ENCODE measurements at places on chromosomes 11 and 22.

DNA sequence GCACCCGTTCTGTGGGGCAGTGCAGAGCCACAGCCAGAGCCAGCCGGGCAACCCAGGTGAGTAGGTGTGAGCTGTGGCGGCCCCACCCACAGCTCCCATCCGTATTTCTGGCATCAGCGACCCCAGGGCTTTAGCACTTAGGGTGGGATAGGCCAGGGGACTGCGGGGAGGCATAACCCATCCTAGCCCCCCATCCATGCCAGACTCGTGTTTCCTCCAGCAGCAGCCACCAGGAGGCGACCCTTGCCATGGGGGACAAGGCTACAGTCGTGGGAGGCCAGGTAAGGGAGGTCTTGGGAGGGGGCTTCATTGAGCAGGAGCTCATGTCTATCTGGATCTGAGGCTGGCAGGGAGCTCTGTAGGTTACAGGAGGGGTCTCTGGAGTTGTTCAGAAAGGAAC is 873 bp downstream of the OTOG start:
- DNase-seq, result no peak

- DNase-seq, result no peak
Observed at GRCh38 chr11:9905960-9906791, 242.3 kb downstream of the SWAP70 start.

DNA sequence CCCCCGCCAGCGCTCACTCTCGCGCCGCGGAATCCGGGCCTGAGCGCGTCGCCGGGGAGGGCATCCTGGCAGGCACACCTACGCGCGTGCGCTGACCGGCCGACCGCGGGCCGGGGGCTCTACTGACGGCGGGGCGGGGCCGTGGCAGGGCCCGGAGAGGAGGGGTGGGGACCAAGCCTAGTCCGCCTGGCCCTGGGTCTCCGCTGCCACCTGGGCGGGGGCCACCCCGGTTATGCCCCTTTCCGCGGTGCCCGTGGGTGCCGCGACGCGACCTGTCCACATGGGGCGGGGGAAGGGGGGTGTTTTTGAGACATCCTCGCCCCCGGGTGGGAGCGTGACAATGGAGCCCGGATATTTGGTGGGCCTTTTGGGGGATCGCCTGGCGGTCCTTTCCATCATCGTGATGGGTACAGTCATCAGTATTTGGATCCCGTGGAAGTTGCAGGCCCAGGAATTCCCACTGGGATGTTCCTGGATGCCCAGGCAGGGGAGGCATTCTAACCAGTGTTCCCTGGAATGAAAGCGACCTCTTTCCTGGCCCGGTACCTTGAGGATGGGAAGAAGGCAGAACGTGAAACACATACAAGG is 2.2 kb downstream of the NCAM1 start:
- DNase-seq, result no peak

DNA sequence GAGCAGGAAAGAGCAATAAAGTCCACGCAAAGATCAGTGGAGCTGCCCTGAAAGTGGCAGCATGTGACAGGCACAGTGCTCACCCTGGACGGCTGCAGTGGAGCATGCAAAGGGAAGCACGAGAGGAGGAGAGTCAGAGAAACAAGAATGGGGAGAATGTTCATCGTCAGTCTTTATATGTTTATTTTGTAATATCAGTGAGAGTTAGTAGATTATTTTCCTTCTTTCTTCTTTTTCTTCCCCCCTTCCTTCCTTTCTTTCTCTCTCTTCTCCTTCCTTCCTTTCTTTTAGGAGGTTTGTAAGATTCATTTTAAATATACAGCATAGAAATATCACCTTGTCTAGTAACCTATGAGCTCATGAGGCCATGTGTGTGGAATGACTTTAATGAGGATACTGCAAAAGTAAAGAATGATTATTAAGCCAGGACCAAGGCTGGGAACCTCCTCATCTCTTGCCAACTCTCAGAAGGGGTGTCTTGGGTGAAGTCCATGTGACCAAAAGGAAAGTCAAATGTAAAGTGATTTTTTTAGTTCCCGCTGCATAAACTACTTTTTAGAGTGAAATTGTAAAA is 321.1 kb downstream of the AASDHPPT start:
- DNase-seq, result no peak

DNA sequence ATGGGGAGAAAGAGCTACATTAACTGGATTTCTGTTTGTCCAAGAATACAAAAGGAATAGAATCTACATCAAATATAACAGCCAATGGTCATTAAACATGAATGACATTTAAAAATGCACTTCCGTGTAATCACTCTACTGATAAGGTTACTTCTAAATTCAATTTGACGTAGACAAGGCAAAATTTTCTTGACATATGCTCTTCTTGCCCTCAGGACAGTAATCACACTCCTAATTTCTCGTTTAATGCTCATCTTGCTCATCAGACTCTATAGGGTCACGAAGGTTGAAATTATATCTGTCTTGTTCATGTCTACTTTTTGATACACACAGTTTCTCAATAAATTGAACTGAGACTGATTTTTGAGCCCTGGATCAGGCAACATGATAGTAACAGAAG is 58.4 kb downstream of the NARS2 start:
- DNase-seq, result no peak

GRCh38 chr11:84384731-84385130 is 1098.6 kb upstream of the CCDC90B start:
- DNase-seq, result peak; percentile 17

GRCh38 chr11:2139123-2139521 is at the start of gene IGF2:
TSS of gene IGF2 (minus strand) at chr11:2139389. CDS start at chr11:2135523, 3,866 bp downstream.
- no peak for DNase-seq

GRCh38 chr11:65427691-65428577 is 5.3 kb downstream of the NEAT1 start:
- DNase-seq, result peak; percentile 51

DNA sequence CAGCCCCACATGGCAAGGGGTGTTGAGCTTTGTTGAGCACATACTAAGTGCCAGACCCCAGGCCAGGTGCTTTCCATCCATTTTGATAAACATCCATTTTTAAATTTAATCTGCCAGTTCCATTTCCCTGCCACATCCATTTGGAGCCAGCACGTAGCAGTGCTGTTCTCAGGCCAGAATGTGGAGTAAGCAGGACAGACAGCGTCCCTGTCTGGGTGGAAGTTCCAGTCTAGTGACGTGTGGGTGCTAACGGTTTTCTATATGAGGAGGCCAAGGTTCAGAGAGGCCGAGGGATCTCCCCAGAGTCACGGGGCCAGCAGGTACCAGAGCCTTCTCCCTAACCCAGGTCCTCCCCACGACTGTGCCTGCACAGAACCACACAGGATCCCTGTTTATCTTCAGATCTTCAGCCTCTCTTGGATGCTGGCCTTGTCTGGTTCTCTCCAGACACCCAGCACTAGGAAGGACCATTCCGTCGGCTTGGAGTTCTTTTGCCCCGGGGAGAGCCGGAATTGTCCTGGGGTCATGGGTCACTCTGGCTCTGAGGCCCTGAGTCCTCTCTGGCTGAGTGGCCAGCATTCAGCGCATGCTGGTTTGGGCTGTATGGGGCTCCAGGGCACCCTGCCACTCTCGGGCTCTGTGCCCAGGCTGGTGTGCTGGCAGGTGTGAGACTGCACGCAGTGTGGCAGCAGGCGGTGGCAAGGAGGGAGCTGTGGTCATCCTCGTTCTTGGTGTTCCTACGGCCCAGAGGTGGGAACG is 63.6 kb upstream of the PPARA start:
- DNase-seq, result no peak

- peak; percentile 48 for DNase-seq
Observed at GRCh38 chr11:118002010-118002540, 15.9 kb downstream of the IL10RA start.

DNA sequence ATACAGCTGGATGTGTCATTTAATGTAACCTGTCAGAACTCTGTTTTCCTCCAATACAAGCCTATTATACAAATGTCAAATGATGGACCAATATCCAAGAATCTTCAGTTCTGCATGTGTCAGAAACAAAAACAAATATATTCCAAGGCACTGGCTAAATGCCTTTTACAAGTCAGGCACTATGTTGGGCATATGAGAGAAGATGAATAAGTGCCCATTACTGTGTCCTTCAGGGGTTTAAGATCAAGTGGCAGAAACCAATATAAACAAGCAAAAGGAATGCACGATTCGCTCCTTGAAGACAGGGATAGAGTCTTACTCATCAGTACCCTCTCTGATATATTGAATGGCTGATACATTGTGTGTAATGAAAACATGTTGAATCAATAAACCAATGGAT is 254.4 kb downstream of the TTC28 start:
- no peak for DNase-seq

DNA sequence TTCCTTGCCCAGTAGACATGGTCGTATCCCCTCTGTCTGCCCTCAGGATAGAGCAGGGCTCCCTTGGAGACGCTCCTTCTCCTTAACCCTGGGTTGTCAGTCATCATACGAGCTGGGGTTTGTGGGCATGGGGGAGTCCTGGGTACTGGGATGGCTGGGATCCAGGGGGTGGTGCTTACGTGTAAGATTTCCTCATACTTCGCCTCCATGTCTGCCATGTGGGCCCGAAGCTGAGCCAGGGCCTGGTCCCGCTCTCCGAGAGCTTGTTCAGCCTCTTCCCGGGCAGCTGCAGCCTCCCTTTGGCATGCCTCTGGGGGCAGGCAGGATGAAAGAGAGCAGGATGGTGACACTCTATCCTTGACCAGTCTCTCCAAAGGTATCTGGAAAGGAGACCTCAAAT is 5.3 kb downstream of the NHERF4 start:
- no peak for DNase-seq

- peak; percentile 2 for DNase-seq
Observed at GRCh38 chr11:5809122-5809519, 397 bp downstream of the OR52N2 start.

- DNase-seq, result no peak
Observed at GRCh38 chr22:35834061-35834460, 116.4 kb downstream of the APOL5 start.

GRCh38 chr11:79263001-79263400 is 177.8 kb downstream of the TENM4 start:
- no peak for DNase-seq

- DNase-seq, result peak; percentile 92
Observed at GRCh38 chr22:29385748-29386147, 2.6 kb downstream of the AP1B1 start.

GRCh38 chr11:69287968-69288882 is 5.7 kb upstream of the MYEOV start:
- no peak for DNase-seq

- peak; percentile 12 for DNase-seq
Observed at GRCh38 chr11:122634501-122634900, 21.0 kb upstream of the UBASH3B start.

DNA sequence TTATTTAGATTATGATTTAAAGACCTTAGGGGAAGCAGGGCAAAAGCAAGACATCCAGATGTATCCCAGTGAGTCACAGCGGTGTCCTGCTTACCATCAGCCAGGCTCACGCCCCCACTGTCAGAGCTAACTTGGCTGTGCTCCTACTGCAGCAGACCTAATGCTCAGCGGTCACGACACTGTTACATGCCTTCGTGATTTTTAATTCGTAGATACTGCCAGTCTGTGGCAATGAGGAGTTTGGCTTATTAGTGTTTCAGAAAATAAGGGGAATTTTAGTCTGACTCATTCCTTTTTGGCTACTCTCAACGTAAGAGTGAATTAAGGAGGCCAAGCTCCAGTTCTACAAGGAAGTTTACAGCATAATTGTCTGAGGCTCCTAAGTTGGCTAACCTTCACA is 22.7 kb downstream of the EFCAB6 start:
- no peak for DNase-seq

DNA sequence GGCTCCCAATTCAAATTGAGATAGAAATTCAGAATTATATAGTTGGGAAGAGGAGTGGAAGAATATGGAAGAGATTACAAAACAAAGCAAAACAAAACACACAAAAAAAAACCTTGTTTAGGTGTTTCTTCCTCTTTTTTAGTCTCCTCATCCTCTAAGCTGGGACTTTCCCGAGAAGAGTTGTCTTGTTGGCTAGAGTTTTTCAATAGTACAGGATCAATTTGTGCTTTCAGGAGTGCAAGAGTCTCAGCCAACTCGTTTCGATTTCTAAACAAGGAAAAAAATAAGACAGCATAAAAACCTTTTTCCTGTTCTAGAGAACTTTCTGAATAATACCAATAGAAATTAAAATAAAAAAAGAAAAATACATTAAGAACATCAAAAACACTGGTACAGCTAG is 87.8 kb upstream of the CLNS1A start:
- no peak for DNase-seq

DNA sequence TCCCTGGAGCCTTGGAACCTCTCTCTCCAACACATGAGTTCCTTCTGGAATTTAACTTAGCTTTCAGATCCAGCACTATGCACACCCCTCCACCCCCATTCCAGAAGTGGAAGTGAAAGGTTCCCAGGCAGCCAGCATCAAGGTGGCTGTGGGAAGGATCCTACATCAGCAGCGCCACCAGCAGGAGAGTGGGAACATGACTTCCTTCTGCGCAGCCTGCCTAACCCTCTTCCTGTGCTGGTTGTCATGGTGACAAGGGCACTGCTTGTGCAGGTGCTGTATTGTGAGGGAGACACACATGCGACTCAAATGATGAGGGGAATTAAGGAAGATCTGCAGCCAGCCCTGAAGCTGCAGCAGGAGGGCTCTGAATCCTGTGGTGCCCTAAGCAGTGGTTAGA is 904.5 kb upstream of the API5 start:
- no peak for DNase-seq

DNA sequence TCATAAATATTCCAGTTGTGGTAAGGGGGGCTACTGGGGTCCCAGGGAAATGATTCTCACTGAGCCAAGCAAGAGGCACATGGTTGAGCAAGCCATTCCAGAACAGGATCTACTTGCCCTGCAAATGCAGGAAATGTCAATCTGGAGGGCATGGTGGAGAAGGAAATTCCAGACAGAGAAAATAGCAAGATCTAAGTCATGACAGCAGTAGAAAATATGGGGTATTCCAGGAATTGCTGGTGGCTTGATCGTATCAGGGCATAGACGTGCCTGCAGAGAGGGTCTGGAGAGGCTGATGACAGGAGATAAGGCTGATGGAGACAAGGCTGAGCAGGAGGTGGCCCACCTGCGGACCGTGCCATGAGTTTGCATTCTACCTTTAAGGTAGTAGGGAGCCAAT is 566.3 kb upstream of the CADM1 start:
- DNase-seq, result no peak

GRCh38 chr11:20097319-20098221 is 62.7 kb downstream of the DBX1 start:
- no peak for DNase-seq

DNA sequence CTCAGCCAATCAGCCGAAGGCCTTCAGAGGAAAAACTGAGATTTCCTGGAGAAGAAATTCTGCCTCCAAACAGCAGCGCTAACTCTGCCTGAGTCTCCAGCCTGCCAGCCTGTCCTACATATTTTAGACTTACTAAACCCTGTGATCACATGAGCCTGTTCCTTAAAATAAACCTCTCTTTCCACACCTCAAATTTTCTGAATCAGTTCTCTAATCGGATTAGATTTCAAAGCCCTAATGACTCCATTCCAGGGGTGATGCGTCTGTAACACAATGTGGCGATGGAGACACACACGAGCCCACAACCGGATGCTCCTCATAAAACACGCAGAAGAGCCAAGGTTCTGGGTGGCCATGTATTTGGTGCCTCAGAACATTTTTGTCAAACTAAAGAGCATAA is 1371.2 kb downstream of the BRD1 start:
- DNase-seq, result peak; percentile 35
